Activated CD4-positive, alpha-beta T cell treated with anti-CD3 and anti-CD28 coated beads, Interleukin-2, amount 10 ng/mL, durations not matched to agents 7 days and 5 days (primary cell): ENCODE measurements at places on chromosomes 1 and 21.

GRCh38 chr1:165369255-165369848 is 12.8 kb upstream of the LMX1A start:
- no peaks in the 10 kb centered on the region for H3K4me1 ChIP-seq
- no peaks in the 10 kb centered on the region for H3K36me3 ChIP-seq
- DNase-seq, result peak; percentile 63

GRCh38 chr1:90144820-90145219 is 149.9 kb downstream of the ZNF326 start:
- no peak overlapping the region for H3K4me3 ChIP-seq
- H3K4me1 ChIP-seq, result no peaks in the 10 kb centered on the region
- no peak for DNase-seq
- no peaks in the 10 kb centered on the region for H3K36me3 ChIP-seq
- H3K27me3 ChIP-seq, result no peaks in the 10 kb centered on the region

GRCh38 chr1:29365906-29366670 is 129.8 kb downstream of the PTPRU start:
- no peak for DNase-seq
- no peak overlapping the region for H3K27ac ChIP-seq
- H3K4me1 ChIP-seq, result no peaks in the 10 kb centered on the region
- H3K4me3 ChIP-seq, result no peak overlapping the region

DNA sequence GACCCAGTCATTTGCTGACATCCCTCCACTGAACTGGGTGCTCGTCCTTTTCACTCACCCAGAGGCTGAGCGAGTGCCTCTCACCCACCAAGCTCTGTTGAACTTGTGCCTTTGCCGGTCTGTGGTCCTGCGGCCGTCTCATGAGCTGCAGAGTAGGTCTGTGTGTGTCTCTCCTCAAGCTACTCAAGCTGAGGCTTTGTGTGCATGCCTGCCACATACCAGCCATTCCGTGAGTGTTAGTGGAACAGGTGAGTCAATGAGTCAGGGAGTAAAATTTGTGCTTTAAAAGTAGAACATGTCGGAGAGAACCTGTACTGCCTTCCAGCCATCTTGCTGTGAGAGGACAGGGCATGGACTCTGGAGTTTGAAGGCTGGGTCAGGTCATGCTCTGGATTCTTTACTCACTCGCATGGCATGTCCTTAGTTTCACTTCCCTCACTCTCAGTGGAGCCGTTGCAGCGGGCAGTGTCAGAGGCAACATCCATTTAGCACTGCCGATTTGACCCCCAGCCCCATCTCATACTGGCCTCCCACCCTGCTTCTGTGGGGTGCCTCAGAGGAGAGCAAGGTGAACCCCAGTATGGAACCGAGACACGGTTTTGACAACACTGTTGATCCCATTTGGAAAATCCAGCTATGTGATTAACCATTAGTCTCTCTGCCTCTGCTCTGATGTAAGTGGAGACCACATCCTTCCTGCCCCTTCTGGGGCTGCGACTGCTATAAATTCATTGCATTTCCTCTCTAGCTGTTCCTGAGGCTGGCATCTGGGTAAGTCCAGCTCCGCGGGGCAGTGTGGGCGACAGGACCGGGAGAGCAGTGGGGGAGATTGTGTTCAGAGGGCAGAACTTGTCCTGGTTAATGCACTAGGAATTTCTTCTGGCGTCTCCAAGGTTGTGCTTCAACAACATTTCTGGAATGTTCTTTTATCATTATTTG is at the start of gene NLRP3:
NLRP3 (plus strand) TSS at position 751 of the 939 bp plus-strand sequence. CDS start 2,628 bp downstream, outside the sequence.
- peaks cover 45% of the 10 kb centered on the region for H3K4me1 ChIP-seq
- peak; percentile 56 for DNase-seq
- H3K4me3 ChIP-seq, result peak within 1 kb of the TSS; percentile 69
- no peaks in the 10 kb centered on the region for H3K36me3 ChIP-seq

DNA sequence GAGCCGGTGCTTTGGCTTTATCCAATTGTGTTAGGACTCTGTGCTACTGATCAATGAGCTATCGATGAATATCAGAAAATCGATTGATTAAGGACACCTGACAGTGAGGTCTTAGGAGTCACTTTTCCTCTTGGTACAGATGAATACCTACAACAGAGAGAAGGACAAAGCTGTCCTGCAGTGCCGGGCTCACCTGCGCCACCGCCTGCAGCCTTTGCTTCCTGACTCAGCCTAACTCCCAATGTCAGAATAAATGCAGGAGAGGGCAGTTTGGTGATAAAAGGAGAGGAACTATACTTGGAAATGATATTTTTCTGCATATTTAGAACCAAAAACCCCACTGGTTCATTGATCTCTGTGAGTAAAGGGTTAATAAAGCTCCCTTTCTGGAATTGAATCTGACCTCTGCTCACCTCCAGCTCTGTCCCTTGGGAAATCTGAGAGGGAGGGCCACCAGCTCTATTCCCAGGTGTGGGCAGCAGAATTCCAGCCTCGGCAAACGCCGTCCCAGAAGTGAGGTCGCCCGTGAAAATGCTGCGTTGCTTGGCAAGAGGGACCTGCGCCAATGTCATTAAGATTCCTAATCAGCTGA is 39.3 kb downstream of the POFUT2 start:
- H3K27me3 ChIP-seq, result peaks cover 40% of the 10 kb centered on the region
- DNase-seq, result no peak
- H3K4me3 ChIP-seq, result no peak overlapping the region
- H3K36me3 ChIP-seq, result peaks cover 4% of the 10 kb centered on the region

DNA sequence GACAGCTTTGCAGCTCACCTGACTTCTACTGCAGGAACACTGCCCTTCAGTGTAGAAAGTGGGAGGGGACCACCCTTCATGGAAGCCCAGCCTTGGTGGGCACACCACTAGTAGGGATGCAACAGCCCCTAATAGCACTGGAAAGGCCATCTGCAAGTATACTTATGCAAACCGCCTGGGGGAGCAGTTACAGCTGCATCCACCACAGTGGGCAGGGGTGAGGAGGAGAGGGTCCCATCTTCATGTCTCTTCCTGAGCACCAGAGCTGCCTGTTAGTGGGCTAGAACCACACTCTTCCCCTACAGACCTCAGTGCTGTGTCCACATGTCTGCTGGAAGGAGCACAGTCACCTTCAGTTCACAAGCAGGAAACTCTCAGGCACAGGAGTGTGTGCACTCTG is 66.2 kb upstream of the LHX8 start:
- no peaks in the 10 kb centered on the region for H3K4me1 ChIP-seq
- no peaks in the 10 kb centered on the region for H3K27me3 ChIP-seq
- no peak overlapping the region for H3K27ac ChIP-seq
- no peak overlapping the region for H3K4me3 ChIP-seq
- no peaks in the 10 kb centered on the region for H3K36me3 ChIP-seq

DNA sequence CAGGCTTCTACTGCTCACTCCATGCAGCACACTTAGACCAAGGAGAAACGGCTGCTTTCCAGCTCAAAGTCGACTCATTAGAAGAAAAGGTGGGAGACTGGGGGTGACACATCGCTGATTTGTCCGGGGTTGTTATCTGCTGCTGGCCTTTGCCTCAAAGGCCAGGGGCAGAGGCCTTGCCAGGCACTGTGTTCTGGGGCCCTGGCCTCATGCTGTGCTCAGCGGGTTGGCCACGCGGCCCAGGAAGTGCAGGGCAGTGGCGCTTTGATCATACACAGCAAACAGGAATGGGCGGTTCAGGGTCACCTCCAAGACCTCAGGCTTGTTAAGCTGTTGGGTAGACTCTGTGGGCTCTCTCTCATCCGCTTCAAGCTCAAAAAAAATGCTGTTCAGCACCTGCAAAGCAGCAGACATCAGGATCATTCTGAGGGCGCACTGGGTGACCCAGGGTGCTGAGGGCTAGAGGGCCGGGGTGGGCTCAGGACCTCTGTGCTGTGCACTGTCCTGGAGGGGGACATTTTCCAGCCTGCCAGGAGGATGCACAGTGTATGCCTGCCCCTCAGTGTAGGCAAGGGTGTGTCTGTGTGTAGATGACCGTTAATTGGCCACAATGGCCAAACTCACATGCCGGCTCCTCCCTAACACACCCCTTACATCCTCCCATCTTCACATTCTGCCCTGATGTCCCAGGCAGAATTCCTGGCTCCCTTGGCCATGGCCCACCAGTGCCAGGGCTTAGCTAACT is 10.8 kb downstream of the AGT start:
- peaks cover under 1% of the 10 kb centered on the region for H3K4me1 ChIP-seq
- no peaks in the 10 kb centered on the region for H3K36me3 ChIP-seq
- peaks cover 2% of the 10 kb centered on the region for H3K27me3 ChIP-seq
- no peak for DNase-seq
- no peak overlapping the region for H3K4me3 ChIP-seq

- H3K4me1 ChIP-seq, result no peaks in the 10 kb centered on the region
- no peak overlapping the region for H3K4me3 ChIP-seq
- peaks cover 3% of the 10 kb centered on the region for H3K36me3 ChIP-seq
- DNase-seq, result no peak
Measured at GRCh38 chr1:235820061-235820460, 46.6 kb downstream of the LYST start.

- H3K27me3 ChIP-seq, result no peaks in the 10 kb centered on the region
- H3K4me1 ChIP-seq, result peaks cover 15% of the 10 kb centered on the region
- DNase-seq, result no peak
- H3K4me3 ChIP-seq, result no peak overlapping the region
- H3K27ac ChIP-seq, result no peak overlapping the region
Measured at GRCh38 chr1:198977909-198978308, 339.1 kb downstream of the PTPRC start.

DNA sequence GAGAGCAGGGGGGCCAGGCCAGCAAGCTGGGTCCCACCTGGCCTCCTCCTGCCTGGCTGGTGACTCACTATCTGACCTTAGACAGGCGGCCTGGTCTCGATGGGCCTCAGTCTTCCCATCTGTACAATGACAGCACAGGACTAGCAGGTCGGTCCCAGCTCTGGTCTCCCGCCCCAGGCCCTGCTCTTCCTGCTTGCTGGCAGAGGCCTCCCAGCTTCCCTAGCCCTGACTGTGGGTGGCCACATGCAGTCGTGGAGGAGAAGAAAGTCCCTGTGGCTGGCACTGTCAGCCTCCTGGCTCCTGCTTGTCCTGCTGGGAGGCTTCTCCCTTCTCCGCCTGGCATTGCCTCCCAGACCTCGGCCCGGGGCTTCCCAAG is 817 bp downstream of the EXTL1 start:
- peaks cover 6% of the 10 kb centered on the region for H3K27me3 ChIP-seq
- H3K4me1 ChIP-seq, result peaks cover 9% of the 10 kb centered on the region
- DNase-seq, result no peak
- no peaks in the 10 kb centered on the region for H3K36me3 ChIP-seq
- no peak overlapping the region for H3K27ac ChIP-seq
- no peak overlapping the region for H3K4me3 ChIP-seq

- no peak overlapping the region for H3K27ac ChIP-seq
Measured at GRCh38 chr1:247173431-247173830, 1.6 kb upstream of the ZNF124 start.

DNA sequence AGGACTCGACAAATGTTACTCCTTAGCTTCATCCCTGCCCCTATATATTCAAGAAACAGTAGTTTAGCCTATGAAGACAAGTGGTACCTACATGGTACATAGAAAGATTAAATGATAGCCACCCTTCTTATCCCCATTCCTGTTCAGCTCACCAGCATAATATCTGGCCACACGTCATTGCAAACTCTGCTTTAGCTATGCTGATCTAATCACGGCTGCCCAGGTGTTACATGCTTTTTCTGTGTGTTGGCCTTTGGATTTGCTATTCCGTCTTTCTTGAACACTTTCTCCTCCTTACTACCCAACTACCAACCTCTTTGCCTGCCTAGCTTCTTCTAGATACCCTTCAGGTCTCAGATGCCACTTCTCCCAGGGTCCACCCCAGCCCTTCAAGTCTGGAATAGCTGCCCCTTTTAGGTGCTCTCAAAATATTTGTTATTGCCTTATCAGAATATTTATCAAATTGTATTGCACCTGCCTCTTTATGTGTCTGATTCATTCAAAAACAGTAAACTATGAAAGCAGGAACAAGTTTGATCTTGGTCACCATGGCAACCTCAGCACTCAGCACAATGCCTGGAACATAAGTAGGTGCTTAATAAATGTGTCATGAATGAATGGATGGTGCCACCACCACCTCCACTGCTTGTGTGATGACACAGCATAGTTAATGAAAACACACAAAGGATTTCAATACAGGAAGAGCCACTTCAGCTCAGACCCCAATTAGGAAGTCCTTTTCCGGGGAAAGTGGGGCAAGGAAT is 11.4 kb upstream of the DNASE2B start:
- H3K36me3 ChIP-seq, result no peaks in the 10 kb centered on the region
- H3K27ac ChIP-seq, result no peak overlapping the region
- no peaks in the 10 kb centered on the region for H3K4me1 ChIP-seq
- H3K4me3 ChIP-seq, result no peak overlapping the region
- no peak for DNase-seq
- peaks cover 6% of the 10 kb centered on the region for H3K27me3 ChIP-seq

DNA sequence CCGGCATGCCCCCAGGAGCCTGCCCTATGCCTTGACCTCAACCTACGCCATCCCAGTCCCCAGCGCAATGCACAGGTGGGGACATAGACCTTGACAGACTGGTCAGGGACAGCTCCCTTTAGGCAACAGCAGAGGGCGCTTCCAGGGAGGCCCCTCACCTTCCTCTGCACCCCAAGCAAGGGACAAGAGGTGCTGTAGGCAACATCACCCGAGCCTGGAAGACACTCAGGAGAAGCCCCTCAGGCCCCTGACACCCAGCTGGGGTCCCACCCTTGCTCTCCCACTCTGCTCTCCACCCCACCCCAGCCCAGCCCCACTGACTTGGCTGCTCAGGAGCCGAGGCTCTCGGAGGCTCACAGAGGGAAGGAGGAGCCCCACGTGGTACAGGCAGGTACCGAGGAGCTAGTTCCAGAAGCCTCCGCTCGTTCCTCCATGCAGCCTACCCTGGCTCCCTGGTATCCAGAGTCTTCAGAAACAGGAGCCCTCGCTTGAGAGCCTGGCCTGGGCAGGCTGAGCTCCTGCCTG is 2.4 kb upstream of the WNT3A start:
- H3K36me3 ChIP-seq, result no peaks in the 10 kb centered on the region
- H3K27me3 ChIP-seq, result peaks cover 52% of the 10 kb centered on the region
- no peak overlapping the region for H3K4me3 ChIP-seq

DNA sequence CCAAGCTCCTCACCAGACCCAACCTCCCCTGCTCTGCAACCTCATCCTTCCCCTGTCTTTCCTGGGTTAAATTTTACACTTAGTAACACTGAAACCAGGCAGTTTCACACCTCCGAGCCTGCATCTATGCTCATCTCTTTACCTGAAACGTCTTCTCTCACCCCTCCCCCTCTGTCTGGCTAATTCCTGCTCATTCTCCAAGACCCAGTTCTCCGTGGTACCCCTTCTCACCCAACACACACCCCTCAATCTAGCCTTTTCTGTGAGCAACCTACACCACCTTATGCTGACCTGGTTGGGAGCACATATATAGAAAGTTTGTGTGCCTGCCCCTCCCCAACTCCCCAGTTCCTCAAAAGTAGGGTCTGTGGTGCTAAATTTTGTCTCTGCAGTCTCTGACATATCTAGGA is 3.7 kb upstream of the KIAA1614 start:
- peaks cover 30% of the 10 kb centered on the region for H3K27me3 ChIP-seq
- H3K4me1 ChIP-seq, result peaks cover 15% of the 10 kb centered on the region
- H3K36me3 ChIP-seq, result no peaks in the 10 kb centered on the region
- no peak overlapping the region for H3K27ac ChIP-seq
- no peak overlapping the region for H3K4me3 ChIP-seq

DNA sequence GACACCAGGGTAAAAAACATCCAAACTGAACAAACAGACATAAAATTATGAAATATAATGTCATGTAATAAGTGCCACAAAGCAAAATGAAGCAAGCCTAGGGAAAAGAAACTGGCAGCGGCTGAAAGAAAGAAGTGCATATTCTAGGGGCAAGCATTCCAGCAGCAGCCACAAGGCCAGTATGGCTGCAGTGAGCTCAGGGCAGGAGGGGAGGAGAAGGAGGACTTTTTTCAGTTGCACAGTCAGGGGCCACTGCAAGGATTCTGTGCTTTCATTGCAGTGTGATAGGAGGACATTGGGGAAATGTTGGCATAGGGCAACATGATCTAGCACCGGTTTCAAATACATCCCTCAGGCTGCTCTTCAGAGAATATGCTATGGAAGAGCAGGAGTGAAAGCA is 263.8 kb downstream of the NEGR1 start:
- no peaks in the 10 kb centered on the region for H3K27me3 ChIP-seq
- no peak overlapping the region for H3K4me3 ChIP-seq
- no peaks in the 10 kb centered on the region for H3K4me1 ChIP-seq
- H3K36me3 ChIP-seq, result no peaks in the 10 kb centered on the region
